ENCODE measurements at places on chromosomes 1 and 21.

DNA sequence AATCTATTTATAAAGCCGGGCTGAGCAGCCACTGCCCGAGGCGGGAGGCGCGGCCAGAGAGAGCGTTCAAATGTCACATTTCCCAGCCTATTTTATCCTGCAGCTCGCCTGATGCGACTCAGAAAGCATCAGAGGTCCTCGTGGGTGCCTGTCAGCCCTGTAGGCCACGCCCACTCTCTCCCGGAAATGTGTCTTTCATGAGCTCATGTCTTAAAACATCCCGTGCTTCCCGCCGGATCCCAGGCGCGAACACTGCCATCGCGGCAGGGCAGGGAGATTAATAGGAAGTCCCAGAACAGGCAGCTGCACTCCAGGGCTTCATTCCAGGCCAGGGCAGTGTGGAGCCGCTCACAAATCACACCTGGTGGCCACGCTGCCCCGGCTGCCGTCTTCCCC is 117.5 kb downstream of the PRDM16 start:
- DNase-seq, result no peak

GRCh38 chr1:47650205-47650604 is 212.4 kb downstream of the FOXD2 start:
- peak; percentile 98 for DNase-seq

GRCh38 chr1:3942416-3943122 is 42.5 kb upstream of the C1orf174 start:
- no peak for DNase-seq

DNA sequence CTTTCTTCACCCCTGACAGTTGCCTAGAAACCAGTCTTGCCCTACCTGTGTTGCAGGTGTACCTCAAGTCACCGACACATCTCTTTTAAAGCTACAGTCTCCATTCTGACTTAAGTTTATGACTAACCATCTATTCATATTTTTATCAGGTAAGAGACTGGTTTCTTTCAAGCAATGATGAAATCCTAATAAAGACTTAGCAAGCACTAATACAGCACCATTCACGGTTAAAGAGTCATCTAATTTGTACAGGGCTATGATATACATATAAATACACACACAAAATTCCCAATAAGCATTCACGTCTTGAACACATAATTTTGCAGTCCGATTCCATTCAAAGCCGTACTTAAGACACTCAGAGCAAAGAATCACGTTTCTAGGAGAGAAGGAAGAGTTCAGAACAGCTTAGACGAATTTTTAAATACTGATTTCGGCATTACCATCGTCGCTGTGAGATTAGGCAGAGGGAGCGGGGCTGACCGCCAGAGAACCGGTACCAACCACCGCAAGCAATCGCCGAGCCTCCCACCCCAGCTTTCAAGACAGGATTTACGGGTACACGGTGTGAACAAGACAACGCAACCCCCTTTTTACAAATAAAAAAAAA is 943 bp downstream of the ERRFI1 start:
- DNase-seq, result no peak

DNA sequence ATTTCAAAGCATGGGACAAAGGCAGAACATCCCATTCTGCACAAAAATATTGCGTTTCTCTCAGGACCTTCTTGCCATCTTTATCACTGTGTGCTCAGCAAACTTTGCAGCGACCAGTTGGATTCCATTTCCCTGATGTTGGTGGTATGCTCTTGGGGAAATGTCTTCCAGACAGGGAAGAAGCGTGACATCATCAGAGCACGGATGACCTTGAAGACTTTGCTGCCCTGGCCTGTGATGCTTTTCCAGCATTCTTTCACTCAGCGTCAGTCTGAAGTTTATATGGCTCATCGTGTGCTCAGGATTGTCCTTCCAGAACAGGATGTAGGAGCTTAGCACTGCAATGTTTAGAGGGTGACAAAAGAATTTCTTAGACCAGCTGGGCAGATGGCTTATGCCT is 131.4 kb upstream of the F3 start:
- DNase-seq, result no peak

DNA sequence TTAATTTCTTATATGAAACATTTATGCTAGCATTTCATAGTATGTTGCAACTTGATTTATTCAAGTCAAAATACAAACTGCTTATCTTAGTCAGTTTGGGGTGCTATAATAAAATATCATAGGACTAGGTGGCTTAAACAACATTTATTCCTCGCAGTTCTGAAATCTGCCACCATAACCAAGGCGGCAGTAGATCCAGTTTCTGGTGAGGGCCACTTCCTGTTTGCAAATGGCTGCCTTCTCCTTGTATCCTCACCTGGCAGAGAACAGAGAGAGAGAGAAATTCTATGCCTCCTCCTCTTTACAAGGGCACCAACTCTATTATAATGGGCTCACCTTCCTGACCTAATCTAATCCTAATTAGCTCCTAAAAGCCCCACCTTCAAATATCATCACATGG is 76.1 kb upstream of the RGS2 start:
- no peak for DNase-seq

DNA sequence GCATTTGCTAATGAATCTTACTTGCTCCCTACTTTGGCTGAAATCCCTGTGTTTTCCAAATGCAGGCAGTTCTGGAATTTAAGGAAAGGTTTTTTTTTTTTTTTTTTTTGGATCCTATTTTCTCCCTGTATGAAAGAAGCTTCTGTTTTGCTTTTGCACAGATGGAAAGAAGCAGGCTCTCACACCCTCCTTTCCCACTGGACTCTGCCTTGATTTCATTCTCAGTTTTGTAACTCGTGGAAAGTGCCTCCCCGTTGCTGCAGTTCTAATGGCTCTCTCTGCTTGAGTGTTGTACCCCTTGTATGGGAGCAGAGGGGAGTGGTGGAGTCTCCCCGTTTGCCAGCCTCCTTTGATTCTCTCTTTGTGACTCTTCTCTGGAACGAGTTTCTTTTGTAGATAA is 291.9 kb downstream of the CAMTA1 start:
- no peak for DNase-seq

GRCh38 chr1:169694304-169695075 is 16.9 kb downstream of the SELL start:
- no peak for DNase-seq

DNA sequence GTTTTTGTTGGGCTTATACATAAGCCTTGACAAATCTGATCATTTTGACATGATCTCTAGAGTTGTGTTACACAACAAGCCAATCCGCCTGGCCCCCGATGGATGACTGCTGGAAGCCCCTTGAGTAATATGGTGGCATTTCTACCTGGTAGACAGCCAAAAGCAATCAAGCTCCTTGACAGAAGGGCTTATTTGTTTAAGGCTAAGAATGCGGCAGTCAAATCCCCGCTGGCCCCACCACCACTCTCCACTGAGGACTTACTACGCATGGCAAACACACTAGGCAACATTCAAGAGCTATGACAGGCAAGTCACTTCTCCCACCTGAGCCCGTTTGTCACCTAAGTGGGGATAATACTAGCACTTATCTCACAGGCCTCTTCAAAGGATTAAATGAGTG is 33.4 kb upstream of the C1orf198 start:
- DNase-seq, result no peak

DNA sequence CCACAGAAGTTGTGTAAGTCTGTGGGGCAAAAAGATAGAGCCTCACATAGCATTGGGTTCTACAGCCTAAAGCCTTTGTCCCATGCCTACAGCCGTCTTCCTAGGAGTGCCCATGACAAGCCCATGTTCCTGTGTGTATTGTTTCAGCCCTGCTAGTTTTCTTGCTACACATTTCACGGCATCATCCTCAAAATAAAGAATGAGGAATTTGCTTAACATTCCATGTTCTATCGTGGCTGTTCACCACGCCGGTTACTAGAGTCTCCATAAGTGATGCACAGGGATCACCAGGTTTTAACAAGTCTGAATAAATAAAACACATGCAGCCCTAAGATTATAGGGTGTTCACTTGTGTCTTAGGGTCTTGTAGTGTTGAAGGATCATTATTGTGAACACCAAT is 87.4 kb upstream of the NGF start:
- no peak for DNase-seq

DNA sequence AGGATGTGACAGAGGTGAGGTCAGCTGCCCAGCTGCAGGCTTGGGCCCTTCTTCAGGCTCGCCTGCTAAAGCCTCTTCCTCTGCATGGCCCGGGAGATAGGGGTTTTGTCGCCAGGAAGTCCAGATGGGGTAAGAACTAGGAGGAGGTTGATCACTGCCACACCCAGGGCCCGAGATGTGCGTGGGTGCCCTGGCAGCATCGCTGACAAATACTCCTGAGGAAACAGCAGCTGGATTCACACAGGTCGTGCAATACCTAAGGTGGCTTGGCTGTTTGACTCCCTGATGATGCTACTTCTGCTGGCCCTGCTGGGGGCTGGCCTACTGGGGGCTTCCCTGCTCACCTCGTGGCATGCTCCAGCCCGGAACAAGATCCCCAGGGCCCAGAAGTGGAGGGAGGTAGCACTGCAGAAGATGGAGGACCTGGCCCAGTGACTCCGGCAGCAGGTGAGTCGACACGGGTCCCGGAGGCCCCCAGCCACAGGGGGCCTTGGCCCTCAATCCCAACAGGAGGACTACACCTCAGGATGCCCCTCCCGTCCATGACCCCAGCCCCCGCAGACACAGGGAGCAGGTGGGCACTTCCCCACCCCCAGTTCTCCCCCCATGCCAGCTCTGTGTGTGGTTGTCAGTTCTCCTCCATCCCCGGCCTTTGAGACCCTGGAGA is 29.6 kb downstream of the FAAH start:
- no peak for DNase-seq

DNA sequence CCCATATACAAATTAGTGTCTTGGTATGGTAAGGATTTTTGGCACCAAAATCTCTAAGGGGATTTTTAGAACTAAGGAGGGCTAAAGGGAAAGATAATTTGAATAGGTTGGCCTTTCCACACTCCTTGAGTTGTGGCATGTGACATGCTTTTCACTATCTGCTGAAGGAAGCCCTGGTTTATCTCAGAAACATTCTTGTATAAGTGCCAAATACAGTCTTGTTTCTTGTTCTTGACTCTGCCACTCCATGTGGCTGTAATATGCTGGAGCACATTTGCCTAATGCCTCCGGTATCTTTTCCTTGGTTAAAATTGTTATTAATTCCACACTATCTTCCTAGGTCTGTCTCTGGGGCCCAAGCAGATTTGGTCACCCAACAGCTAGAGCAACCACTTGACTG is 457.0 kb downstream of the USP25 start:
- DNase-seq, result no peak

DNA sequence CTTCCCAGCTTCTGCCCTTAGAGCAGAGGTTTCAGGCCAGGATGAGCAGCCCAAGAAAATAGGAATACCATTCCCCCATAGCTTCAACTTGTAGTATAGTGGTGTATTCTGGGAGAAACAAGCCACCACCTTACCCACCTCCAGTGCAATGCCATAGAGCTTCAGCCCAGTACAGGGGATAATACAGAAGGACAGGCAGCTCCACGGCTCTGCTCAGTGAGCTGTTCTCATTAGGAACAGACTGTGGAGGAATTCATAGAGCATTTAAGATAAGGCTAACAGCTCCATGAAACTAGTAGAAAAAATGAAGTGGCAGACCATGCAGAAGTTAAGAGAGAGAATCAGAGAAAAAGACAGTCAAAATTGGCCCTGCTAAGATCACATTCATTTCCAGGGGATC is 294.7 kb upstream of the POGK start:
- DNase-seq, result no peak

DNA sequence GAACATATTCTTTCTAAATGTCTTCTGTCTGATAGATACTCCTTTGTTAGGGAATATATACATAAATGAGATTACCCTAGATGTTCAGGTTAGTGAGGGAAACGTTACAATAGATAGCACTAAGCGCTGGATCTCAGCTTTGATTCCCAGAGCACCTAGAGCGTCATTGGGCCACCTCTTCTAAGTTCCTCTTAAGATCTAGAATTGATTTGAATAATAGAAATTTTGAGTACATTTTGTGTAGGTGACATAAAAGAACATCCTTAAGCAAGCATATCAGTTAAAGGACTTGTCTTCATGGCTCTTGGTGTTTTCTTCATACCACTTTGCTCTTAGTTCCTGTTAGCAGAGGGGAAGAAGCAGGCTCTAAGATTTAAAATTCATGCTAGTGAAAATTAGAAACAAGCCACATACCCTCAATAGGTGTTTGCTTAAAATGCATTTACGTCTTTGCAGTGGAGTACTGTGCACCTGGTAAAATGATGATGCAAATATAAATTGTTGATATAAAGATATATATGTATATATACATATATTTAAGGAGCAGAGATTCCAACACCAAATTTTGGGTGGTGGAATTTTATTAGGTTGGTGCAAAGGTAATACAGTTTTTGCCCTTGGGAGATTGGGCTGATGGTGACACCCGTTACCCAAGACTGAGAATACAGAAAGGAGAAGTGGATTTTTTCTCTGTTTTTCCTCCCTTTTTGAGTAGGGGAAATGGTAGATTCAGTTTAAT is 47.1 kb downstream of the DYRK1A start:
- DNase-seq, result no peak

DNA sequence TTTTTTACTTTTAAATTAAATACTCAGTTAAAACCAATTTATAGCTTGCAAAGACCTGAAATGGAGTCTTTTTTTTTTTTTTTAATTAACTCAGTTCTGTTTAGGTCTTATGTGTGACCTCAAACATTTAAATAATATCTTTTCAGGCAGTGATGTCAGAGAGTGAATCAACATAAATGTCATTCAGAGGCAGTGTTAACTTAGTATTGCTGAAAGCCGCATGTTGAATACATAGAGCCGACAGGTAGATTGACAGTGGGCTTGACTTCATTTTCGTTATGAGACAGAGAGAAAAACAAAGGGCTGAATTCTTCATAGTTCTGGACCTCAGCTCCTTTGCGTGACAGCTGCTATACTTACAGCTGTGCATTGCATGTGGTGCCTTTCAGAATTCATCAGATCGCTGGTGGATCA is 51.5 kb downstream of the PRDM2 start:
- DNase-seq, result no peak

GRCh38 chr1:32273391-32274208 is 18.3 kb upstream of the HDAC1 start:
- DNase-seq, result peak; percentile 64

GRCh38 chr1:9849691-9850441 is 26.1 kb upstream of the CLSTN1 start:
- DNase-seq, result no peak

GRCh38 chr1:28078680-28079626 is 9.5 kb downstream of the EYA3 start:
- DNase-seq, result peak; percentile 98

- no peak for DNase-seq
Observed at GRCh38 chr1:28127617-28128257, 39.3 kb upstream of the EYA3 start.

DNA sequence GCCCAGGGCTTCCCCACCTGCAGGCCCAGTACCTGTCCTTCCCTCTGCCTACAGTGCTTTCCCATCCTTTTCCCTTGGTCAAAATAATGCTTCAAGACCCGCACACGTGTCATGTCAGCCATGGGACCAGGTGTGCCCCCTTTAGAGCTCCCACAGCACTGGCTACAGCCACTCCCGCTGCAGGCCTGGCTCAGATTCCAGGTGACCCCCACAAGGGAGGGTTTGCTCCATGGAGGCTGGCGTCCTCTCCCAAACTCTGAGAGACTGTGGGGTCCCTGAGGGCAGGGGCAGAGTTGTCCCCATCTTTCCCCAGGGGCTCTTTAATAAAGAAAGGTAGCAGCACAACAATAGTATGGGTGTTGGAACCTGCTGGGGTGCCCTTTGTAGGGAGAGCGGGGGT is 66.4 kb upstream of the RUNX3 start:
- DNase-seq, result no peak
